RWPE2 (cell line): ENCODE measurements at places on chromosomes 1 and 21.
A peak's percentile ranks its signal among the peaks of the same experiment; 100 is the strongest.

DNA sequence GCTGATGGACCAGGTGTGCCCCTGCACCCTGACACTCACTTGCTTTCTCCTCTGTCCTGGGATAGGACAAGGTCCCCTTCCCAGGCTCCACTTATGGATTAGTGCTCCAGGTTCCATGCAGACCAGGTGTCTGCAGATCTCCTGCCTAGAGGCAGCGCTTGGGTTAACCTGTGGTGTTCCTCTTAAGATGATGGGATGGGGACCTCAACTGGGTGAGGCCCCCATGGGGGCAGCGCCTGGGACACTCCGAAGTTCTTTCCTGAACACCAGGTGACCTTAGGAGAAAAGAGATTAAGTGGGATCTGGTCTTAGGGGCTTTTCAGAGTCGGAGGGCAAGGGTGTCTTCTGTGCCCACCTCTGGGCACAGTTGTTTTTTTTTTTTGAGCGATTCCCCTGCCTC lies 21.2 kb downstream of the TNNT2 start:
- no peak overlapping the region for H3K27ac ChIP-seq
- no peaks in the 10 kb centered on the region for H3K36me3 ChIP-seq
- peaks cover 8% of the 10 kb centered on the region for H3K4me1 ChIP-seq
- DNase-seq = no peak
- H3K4me3 ChIP-seq = no peak overlapping the region

- no peak overlapping the region for H3K27ac ChIP-seq
- no peak for DNase-seq
- no peaks in the 10 kb centered on the region for H3K36me3 ChIP-seq
- H3K27me3 ChIP-seq = no peaks in the 10 kb centered on the region
- H3K4me3 ChIP-seq = no peak overlapping the region
- no peaks in the 10 kb centered on the region for H3K4me1 ChIP-seq
Measured at GRCh38 chr1:82625537-82625936, 824.8 kb downstream of the ADGRL2 start.

DNA sequence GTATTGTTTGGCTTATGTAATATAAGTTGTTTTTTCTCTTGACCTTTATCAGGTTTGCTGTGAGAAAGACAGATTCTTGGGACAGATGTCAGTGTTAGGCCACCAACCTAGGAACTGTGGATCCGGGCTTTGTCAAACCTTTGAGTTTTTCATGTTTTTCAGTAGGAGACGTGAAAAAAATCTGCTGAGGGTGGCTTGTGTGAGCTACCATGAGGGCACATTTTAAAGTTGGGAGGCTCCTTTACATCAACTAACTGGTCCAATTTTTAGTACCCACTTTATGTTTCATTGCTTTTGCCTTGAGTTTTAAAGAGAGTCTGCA lies 801 bp downstream of the RPS6KC1 start:
- H3K27me3 ChIP-seq = no peaks in the 10 kb centered on the region
- no peak for DNase-seq
- H3K36me3 ChIP-seq = no peaks in the 10 kb centered on the region
- peak overlapping the region; percentile 32 for H3K27ac ChIP-seq

DNA sequence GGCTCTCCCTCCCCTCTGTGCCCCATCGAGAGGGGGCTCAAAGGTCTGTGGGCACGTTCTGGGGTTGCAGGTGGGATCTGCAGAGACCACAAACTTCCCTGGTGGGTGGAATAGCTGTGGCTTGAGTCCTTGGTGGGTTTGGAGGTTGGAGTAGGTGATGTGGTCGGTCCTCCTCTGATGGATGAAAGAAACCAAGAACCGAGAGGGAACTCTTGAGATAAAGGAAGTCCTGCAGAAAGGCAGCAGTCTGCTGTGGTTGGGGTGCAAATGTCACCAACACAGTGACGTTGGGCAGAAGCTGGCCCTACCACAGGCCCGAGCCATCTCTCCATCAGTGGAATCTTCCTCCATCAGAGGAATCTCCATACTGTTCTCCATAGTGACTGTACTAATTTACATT lies 171.8 kb downstream of the FCRL5 start:
- no peaks in the 10 kb centered on the region for H3K36me3 ChIP-seq
- H3K27me3 ChIP-seq = peaks cover under 1% of the 10 kb centered on the region
- DNase-seq = no peak
- no peak overlapping the region for H3K27ac ChIP-seq
- no peaks in the 10 kb centered on the region for H3K4me1 ChIP-seq

- H3K36me3 ChIP-seq = no peaks in the 10 kb centered on the region
- H3K27me3 ChIP-seq = no peaks in the 10 kb centered on the region
- peaks cover 7% of the 10 kb centered on the region for H3K4me1 ChIP-seq
- no peak overlapping the region for H3K4me3 ChIP-seq
- peak; percentile 39 for DNase-seq
- H3K27ac ChIP-seq = no peak overlapping the region
Measured at GRCh38 chr21:45886610-45887026, 95.0 kb upstream of the COL6A1 start.

DNA sequence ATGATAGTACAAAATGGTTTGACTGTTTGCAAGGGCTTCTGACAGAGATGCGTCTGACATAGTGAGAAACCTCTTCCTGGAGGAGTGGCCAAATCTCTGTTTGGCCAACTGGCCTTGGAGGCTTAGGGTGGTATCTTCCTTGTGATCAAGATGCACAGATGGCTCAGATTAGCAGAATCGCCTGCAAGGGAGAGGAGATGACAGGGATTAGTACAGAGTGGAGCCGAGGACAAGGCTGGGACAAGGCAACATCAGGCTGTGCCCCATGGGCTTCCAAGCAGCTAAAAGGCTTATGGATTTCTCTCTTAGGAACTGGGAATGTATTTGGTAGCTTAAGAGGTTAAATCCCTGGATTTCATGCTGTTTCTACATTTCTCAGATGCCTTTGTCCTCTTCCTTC lies 379.1 kb downstream of the SIPA1L2 start:
- DNase-seq = no peak
- H3K4me1 ChIP-seq = no peaks in the 10 kb centered on the region
- H3K4me3 ChIP-seq = no peak overlapping the region
- no peaks in the 10 kb centered on the region for H3K36me3 ChIP-seq
- no peak overlapping the region for H3K27ac ChIP-seq
- no peaks in the 10 kb centered on the region for H3K27me3 ChIP-seq

- no peak for DNase-seq
- no peak overlapping the region for H3K27ac ChIP-seq
- H3K36me3 ChIP-seq = peaks cover 98% of the 10 kb centered on the region
- H3K4me1 ChIP-seq = no peaks in the 10 kb centered on the region
- no peak overlapping the region for H3K4me3 ChIP-seq
Measured at GRCh38 chr1:93573940-93574469, 107.6 kb downstream of the BCAR3 start.

DNA sequence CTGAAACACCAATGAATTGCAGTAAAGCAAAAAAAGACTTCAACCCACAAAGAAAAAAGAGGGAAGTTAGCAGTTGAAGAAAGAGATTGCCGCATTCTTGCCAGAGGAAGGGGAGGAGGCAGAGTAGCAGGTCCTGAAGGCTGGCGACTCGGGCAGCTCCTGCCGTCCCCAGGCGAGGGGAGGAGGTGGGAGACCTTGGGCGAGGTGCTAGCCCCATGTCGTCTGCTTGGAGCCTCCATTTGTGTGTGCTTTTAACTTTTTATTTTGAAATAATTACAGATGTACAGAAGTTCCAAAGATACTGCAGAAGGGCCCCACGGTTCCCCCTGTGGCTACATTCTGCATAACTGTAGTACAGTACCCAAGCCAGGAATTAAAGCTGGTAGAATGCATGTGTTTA lies 6.7 kb downstream of the TRPM2 start:
- H3K4me3 ChIP-seq = no peak overlapping the region
- H3K4me1 ChIP-seq = no peaks in the 10 kb centered on the region
- DNase-seq = peak; percentile 15
